ENCODE measurements at places on chromosomes 2 and 18.

DNA sequence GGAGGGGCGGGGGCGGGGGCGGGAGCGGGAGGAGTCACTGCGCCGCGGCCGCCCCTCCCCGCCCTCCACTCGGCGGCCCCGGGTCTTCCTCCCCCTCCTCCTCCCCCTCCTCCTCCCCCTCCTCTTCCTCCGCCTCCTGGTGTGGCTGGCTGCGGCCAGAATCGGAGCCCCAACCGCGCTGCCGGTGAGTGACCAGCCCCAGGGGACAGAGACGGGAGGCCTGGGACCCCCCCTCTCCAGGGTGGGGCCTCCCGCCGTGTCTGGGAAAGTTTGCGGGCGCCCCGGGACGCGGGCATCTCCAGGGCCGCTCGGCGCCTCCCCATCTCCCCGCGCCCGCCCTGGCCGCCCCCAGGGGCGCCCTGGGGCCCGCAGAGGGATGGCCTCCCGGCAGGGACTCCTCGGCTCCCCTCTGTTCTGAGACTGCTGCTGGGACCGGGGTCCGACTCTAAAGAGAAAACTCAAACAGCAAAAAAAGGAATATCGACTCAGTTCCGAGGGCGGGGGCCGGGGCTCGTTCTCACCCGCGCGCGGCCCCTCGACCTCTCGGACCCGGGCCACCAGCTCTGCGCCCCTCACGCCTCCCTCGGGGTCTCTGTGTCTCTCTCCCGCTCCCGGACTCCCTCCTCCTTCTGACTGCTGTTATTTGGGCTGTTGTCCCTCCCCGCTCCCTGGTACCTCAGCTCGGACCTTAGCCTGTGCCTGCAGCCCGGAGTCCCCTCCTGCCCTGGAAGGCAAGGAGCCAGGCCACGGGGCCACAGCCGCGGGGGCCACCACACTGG is at the start of gene STON1:
Gene STON1 (plus strand): TSS at position 122 of the 779 bp plus-strand sequence. CDS start 50,480 bp downstream, outside the sequence.
- peak; percentile 9 for DNase-seq

- DNase-seq, result no peak
These were observed 10.7 kb upstream of the RBM45 start for GRCh38 chr2:178101321-178102079.

- no peak for DNase-seq
These were observed 96.3 kb downstream of the B3GNT2 start for GRCh38 chr2:62292190-62292589.

GRCh38 chr2:33796511-33796910 is 197.4 kb upstream of the FAM98A start:
- DNase-seq, result no peak

- DNase-seq, result no peak
These were observed 113.5 kb downstream of the KCTD1 start for GRCh38 chr18:26434887-26435286.

DNA sequence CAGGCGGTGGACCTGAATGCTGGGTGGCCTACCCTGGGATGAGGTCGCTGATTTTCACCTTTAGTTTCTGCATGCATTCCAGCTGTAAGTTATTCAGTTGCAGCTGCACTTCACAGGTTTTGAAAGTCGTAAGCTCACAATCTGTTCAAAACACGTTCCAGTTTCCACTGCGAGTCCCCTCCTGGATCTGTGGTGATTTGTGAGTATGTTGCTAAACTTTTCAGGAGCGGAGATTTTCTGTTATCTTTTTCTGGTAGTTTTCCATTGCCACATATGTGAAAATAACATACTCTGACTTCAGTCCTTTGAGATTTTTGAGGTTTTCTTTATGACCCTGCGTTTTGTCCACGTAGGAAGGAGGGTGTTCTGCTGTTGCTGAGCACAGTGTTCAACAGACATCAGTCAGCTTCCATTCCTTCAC is 102.1 kb downstream of the SNTG2 start:
- no peak for DNase-seq

DNA sequence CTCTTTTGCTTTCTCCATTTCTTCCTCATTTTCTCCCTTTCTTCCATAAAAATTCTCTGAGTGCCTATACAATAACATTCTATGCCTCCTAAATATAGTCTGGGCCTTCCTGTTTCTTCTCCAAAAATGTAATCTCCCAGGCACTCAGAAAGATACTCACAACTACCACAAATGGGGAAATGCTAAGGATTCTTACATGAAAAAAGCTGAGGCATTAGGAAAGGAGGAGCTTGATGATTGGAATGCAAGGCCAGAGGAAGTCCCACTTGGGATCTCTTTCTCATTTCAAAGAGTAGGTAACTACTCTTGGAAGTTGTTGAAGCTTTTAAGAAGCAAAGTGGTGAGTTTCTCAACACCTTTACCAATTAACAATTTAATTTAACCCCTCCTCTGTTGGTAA is 3.4 kb downstream of the VSNL1 start:
- no peak for DNase-seq

- no peak for DNase-seq
These were observed 33.5 kb upstream of the SELENOI start for GRCh38 chr2:26312471-26312870.
